Vagina (tissue), 2 donors: ENCODE measurements at places on chromosomes 1 and 21.
A peak's percentile ranks its signal among the peaks of the same experiment; 100 is the strongest.

DNA sequence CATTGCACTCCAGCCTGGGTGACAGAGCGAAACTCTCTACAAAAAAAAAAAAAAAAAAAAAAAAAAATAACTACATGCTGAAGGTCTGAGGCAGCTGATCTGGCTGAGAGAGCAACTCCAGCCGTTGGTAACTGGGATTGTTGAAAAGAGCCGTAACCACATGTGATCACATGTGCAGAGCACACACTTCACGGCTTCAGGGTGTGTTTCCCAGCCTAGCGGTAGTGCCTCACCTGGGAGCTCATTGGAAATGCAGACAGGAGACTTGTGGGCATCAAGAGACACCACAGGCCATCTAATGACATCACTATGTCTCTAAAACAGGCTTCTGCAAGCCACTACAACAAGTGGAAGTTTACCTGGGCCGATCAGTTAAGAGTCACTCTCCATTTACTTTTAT, 11.8 kb upstream of the OTUD7B start:
- H3K27me3 ChIP-seq, result no peaks in the 10 kb centered on the region
- no peak overlapping the region for H3K27ac ChIP-seq
- H3K4me3 ChIP-seq, result no peak overlapping the region
- H3K4me1 ChIP-seq, result no peaks in the 10 kb centered on the region
- H3K36me3 ChIP-seq, result no peaks in the 10 kb centered on the region

DNA sequence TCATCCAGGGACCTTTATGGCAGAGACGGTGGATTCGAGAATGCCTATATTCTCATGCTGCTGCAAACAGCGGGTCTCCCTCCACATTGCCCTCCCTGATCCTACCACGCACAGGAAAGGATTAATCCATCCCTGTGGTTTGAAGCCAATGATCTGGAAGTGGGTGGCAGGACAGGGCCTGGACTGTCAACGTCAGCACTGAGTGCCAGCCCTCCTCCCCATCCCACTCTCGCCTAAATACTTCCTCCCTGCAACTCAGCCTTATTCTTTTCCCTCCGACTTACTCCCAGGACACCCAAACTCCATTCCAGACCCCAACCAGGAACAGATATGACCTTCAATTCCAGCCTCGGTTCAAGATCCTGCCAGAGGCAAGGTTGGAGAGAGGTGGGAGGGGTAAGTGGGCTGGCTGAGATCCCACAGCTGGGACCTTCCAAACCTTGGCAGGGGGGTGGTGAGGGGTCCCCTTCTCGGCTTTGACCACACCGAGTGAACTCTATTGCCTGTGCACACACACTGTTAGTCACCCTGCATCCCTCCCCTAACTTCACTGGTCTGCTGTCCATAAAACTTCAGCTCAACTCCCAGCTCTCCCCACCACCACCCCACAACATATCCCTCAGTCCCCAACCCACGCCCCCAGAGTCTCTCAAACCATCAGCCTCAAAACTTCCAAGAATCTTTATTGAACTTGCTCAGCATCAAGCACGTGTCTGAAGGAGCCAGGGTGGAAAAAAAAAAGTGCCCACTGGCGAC, 2.4 kb upstream of the S100A5 start:
- H3K4me3 ChIP-seq, result peak overlapping the region; percentile 61
- peak overlapping the region; percentile 99 for H3K27ac ChIP-seq
- H3K4me1 ChIP-seq, result peaks cover 85% of the 10 kb centered on the region
- peaks cover 7% of the 10 kb centered on the region for H3K36me3 ChIP-seq
- DNase-seq, result no peak

- H3K36me3 ChIP-seq, result no peaks in the 10 kb centered on the region
- no peak overlapping the region for H3K27ac ChIP-seq
- DNase-seq, result no peak
- H3K27me3 ChIP-seq, result no peaks in the 10 kb centered on the region
- H3K4me3 ChIP-seq, result no peak overlapping the region
Measured at GRCh38 chr1:164440232-164440631, 118.8 kb upstream of the PBX1 start.

DNA sequence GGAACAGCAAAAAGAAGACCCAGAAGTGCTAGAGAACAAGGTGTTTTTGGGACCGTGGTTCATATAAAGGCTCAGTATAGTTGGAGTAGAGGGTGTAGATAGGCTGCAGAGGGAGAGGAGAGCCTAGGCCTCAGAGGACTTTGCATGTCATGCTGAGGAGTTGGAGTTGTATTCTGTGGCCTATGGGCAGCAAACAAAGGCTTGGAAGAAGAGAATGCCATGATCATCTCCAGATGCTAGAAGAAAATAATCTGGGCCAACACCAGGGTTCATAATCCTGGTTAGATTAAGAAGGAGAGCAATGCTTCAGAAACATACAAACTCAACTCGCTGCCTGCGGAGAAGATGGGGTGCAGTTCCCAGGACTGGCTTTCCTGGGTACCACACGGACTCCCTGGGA, 262.8 kb upstream of the USP24 start:
- H3K27ac ChIP-seq, result peak overlapping the region; percentile 78
- no peak overlapping the region for H3K4me3 ChIP-seq
- peaks cover 30% of the 10 kb centered on the region for H3K4me1 ChIP-seq
- no peaks in the 10 kb centered on the region for H3K36me3 ChIP-seq
- DNase-seq, result no peak

- H3K27ac ChIP-seq, result no peak overlapping the region
- H3K36me3 ChIP-seq, result no peaks in the 10 kb centered on the region
- peaks cover 26% of the 10 kb centered on the region for H3K4me1 ChIP-seq
Measured at GRCh38 chr1:46487818-46488218, 1.8 kb upstream of the DMBX1 start.

DNA sequence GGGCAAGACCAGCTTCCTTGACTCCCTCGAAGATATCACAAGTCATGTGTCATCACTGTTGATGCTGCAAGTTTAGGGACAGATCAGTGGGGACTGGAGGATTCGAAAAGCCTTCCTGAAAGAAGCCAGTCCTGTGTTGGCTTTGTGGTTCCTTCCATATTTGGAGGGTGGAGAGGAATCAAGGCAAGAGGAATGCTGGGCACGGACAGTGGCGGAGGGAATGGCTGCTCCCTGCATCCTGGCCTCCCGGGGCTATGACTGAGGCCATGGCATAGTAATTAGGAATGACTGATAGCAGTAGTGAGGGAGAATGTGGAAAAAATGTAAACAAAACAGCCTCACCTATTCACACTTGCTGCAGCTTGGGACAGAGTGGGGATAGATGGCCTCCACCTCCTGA, 36.4 kb downstream of the VANGL1 start:
- no peak for DNase-seq
- peaks cover under 1% of the 10 kb centered on the region for H3K36me3 ChIP-seq
- H3K27ac ChIP-seq, result peak overlapping the region; percentile 69

- H3K4me3 ChIP-seq, result no peak overlapping the region
- no peaks in the 10 kb centered on the region for H3K36me3 ChIP-seq
- H3K27ac ChIP-seq, result no peak overlapping the region
- no peaks in the 10 kb centered on the region for H3K27me3 ChIP-seq
Measured at GRCh38 chr1:25072461-25072860, 142.4 kb upstream of the RUNX3 start.

DNA sequence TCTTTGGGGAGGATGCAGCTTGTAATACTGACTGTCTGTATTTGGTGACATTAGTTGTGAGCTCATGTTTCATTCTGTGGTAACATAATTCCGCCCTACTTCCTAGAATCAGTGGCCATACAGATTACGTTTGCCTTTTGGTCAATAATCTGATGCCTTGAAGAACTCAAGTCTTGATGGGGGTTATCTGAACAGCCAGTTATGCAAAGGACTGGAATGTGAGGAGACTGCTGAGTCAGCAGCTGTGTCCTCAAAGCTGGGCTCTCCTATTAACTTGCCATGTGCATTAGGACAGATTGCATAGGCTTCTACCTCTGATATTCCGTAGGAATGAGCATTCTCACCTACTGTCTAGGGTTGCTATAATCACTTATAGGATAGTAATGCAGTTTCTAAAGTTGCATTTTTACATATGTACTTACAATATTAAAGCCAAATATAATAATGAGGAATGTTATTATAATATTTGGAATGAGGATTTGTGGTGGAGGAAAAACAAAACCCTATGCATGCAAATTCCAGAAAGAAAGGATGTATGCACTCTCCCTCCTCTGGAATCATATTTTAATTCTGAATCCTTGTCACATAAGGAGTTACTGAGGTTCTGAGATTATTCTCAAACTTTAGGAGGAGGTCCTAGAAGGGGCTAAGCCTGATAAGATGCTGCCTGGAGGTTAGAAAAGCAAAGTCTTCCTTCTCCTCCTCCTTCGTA, 116.0 kb downstream of the NOS1AP start:
- H3K36me3 ChIP-seq, result no peaks in the 10 kb centered on the region
- H3K27ac ChIP-seq, result no peak overlapping the region
- no peaks in the 10 kb centered on the region for H3K4me1 ChIP-seq
- no peak overlapping the region for H3K4me3 ChIP-seq
- no peaks in the 10 kb centered on the region for H3K27me3 ChIP-seq

- peak overlapping the region; percentile 97 for H3K27ac ChIP-seq
- peak overlapping the region; percentile 98 for H3K4me3 ChIP-seq
- DNase-seq, result no peak
- H3K27me3 ChIP-seq, result no peaks in the 10 kb centered on the region
- peaks cover 24% of the 10 kb centered on the region for H3K4me1 ChIP-seq
Measured at GRCh38 chr21:37073417-37074196, 553 bp downstream of the TTC3 start.

DNA sequence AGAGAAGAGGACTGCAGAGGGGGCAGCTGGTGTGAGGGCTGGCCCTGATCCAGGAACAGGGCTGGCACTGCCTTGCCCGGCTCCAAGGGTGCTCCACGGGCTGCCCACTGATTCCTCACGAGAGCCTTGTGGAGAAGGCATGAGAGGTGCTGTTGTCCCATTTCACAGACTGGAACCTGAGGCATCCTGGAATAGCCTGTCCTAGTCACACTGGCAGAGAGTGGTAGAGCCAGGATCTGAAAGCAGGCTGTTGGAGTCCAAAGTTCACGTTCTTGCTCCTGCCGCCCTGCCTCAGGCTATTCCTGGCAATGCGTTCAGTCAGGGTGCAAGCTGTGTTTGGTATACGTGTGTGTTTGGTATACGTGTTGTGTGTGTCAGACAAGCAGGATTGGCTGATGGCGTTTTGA, 1.8 kb downstream of the RER1 start:
- DNase-seq, result no peak
- no peak overlapping the region for H3K27ac ChIP-seq
- peaks cover 47% of the 10 kb centered on the region for H3K4me1 ChIP-seq
- H3K27me3 ChIP-seq, result no peaks in the 10 kb centered on the region
- H3K36me3 ChIP-seq, result peaks cover 37% of the 10 kb centered on the region

DNA sequence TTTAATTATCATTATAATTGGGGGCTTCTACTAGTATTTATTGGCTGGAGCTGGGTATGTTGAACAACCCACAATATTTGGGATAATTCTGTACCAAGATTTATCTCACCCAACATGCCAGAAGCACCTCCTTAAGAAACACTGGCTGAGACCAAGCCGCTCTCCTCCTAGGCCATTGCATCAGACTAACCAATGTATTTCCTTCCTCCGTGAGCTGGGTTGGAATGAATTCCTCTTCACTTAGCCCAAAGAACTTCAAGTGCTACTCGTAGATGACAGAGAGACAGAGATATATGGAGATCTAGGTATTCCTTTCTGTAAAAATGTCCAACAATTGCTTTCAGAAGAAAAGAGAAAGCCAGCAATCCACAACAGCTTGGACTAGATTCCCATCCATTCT, 87.2 kb upstream of the ETS2 start:
- no peaks in the 10 kb centered on the region for H3K4me1 ChIP-seq
- H3K36me3 ChIP-seq, result no peaks in the 10 kb centered on the region
- no peak overlapping the region for H3K27ac ChIP-seq
- DNase-seq, result no peak
- no peak overlapping the region for H3K4me3 ChIP-seq
- no peaks in the 10 kb centered on the region for H3K27me3 ChIP-seq

- H3K27me3 ChIP-seq, result no peaks in the 10 kb centered on the region
- no peaks in the 10 kb centered on the region for H3K4me1 ChIP-seq
- H3K27ac ChIP-seq, result no peak overlapping the region
- no peak overlapping the region for H3K4me3 ChIP-seq
Measured at GRCh38 chr1:226762988-226763904, 24.2 kb upstream of the ITPKB start.

GRCh38 chr1:93607814-93608186, 73.8 kb downstream of the BCAR3 start:
- no peaks in the 10 kb centered on the region for H3K36me3 ChIP-seq
- H3K27me3 ChIP-seq, result no peaks in the 10 kb centered on the region
- no peak overlapping the region for H3K4me3 ChIP-seq
- no peak for DNase-seq
- peak overlapping the region; percentile 38 for H3K27ac ChIP-seq

GRCh38 chr1:45643978-45644377, 20.1 kb upstream of the CCDC17 start:
- peaks cover 36% of the 10 kb centered on the region for H3K36me3 ChIP-seq
- no peak for DNase-seq
- no peak overlapping the region for H3K27ac ChIP-seq
- H3K4me3 ChIP-seq, result no peak overlapping the region
- H3K4me1 ChIP-seq, result no peaks in the 10 kb centered on the region

DNA sequence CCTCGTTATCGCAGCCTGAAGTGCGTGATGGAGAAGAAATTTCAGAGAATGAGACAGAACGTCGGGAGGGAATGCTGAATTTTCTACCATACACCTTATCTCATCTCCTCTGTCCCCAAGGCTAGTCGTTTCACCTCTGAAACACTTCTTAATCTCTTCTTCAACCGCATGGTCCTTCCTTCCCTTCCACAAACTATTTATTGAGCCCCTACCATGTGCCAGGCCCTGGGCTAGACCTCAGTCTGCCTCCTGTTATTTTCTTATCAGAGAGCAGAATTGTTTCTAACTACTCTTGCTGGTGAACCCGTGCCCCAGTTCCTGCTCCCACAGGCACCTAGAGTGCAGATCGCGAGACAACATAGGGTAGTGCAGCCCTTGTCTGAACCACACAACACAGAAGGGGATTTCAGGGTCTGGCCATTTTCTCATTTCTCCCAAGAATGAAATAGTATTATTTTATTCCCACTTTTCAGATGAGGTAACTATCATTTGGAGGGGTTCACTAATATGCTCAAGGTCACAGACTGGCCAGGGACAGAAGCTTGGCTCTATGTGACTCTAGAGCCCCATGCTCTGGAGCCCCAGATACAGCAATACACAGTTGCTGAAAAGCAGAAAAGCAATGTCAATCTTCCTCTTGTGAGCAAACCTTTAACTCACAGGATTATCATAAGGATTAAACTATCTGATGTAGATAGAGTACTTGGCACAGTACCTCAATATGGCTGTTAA, 598 bp upstream of the ADIPOR1 start:
- peaks cover 48% of the 10 kb centered on the region for H3K4me1 ChIP-seq
- H3K27ac ChIP-seq, result peak overlapping the region; percentile 99

DNA sequence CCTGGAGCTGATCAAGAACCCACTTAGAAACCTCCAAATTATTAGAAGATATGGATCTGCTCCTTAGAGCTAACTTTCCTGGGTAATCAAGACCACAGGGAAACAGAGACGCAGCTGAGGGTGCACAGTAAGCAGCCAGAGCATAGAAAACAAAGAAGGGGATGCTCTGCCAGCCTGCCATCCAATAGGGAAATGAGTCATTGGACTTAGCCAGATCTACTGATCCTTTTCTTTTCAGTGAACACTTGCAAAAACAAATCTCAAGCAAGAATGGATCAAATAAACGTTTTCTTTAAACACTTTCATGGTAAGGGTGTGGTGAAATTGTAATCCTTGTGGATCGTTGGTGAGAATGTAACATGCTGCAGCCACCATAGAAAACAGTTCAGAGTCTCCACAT, 474.0 kb downstream of the LTN1 start:
- no peak for DNase-seq
- no peak overlapping the region for H3K4me3 ChIP-seq
- H3K4me1 ChIP-seq, result peaks cover 19% of the 10 kb centered on the region
- no peaks in the 10 kb centered on the region for H3K27me3 ChIP-seq
- no peaks in the 10 kb centered on the region for H3K36me3 ChIP-seq
- no peak overlapping the region for H3K27ac ChIP-seq

- peaks cover 43% of the 10 kb centered on the region for H3K36me3 ChIP-seq
- H3K27ac ChIP-seq, result no peak overlapping the region
- H3K4me1 ChIP-seq, result no peaks in the 10 kb centered on the region
- no peak for DNase-seq
Measured at GRCh38 chr1:180982422-180982821, 40.2 kb downstream of the STX6 start.
